ENCODE measurements at places on chromosomes 11 and 22.
A peak's percentile ranks its signal among the peaks of the same experiment; 100 is the strongest.

- DNase-seq, result no peak
Measured at GRCh38 chr11:18312663-18313420, 9.1 kb downstream of the HPS5 start.

GRCh38 chr22:49429066-49429465, 398.6 kb downstream of the BRD1 start:
- DNase-seq, result no peak

- no peak for DNase-seq
Measured at GRCh38 chr11:12287374-12288211, 89.8 kb upstream of the PARVA start.

GRCh38 chr11:864898-865297, 22.2 kb downstream of the TSPAN4 start:
- no peak for DNase-seq

DNA sequence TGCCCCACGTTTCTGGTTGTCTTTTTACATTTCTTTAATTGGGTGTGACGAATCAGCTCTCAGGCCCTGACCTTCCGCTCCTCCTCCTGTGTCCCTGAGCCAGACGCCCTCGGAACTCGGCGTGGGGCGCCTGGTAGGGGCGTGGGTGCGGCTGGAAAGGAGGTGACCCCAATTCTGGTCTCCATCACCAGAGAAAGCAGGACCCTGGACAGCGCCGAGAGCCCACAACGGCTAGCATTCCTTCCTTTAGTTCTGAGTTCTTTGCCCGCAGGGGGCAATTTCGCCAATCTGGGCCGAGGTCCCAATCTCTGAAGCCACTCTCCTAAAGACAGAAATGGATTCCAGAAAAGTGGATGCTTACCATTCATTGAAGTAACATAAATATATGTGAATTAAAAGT, 11.7 kb upstream of the RBMXL2 start:
- no peak for DNase-seq

- no peak for DNase-seq
Measured at GRCh38 chr11:107707215-107707671, 4.6 kb downstream of the SLN start.

- DNase-seq, result no peak
Measured at GRCh38 chr11:115188898-115189278, 315.3 kb downstream of the CADM1 start.

DNA sequence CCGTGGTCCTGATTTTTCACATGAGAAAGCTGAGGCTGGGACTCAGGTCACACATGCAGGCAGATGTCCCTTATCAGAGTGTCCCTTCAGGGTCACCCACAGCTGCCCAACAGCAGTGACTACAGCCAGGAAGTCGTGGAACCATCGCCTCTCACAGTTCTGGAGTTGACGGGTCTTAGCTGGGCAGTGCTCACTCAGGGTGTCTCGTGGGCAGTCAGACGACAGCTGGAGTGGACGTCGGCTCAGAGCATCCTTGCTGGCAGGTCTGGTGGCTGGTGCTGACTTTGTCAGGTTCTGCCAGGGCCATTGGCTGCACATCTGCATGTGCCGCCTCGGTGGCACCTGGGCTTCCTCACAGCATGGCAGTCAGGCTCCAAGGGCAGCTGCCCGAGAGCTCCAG, 35.6 kb upstream of the TH start:
- DNase-seq, result no peak

- DNase-seq, result peak; percentile 30
Measured at GRCh38 chr11:30333405-30333804, 10.5 kb downstream of the ARL14EP start.

- no peak for DNase-seq
Measured at GRCh38 chr11:111574373-111575225, 27.6 kb upstream of the SIK2 start.

DNA sequence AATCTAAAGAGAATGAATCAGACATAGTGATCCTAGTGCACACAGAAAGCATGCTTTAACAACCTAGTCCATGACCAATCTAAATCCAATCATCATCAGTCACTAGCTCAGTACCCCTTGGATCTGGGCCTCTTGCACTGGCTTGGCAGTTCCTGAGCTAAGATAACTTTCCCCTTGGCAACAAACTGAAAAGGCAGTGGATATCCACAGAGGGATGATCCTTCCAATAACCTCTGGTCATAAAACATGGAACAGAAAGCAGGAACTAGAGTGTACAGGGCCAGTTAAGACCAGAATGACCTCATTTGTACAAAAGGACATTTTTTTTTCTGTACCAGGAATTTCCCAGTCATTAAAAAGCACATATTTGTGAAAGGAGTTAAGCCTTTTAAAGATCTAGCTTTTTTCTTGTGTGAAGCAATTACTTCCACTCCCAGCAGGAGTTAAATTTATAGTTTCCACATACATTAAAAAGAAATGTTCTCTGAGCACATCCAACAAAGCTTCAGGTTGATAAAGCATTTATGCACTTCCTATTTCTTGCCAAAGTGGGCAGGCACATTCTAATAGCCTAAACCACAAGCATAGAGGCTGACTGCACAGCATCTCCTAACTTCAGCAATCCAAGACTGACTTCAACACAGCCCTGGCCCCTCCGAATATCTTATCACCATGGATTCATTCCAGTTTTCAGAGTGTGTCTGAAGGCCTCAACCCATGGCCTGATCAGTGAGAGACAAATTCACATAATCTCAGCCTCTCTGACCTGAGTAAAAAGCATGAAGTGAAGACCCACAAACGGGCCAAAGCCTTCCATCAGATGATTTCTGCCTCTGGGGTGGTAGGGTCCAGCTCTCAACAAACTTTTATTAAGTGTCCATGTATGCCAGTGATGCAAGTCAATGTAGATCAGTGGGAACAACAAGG, 29.9 kb downstream of the GUCY1A2 start:
- DNase-seq, result no peak

DNA sequence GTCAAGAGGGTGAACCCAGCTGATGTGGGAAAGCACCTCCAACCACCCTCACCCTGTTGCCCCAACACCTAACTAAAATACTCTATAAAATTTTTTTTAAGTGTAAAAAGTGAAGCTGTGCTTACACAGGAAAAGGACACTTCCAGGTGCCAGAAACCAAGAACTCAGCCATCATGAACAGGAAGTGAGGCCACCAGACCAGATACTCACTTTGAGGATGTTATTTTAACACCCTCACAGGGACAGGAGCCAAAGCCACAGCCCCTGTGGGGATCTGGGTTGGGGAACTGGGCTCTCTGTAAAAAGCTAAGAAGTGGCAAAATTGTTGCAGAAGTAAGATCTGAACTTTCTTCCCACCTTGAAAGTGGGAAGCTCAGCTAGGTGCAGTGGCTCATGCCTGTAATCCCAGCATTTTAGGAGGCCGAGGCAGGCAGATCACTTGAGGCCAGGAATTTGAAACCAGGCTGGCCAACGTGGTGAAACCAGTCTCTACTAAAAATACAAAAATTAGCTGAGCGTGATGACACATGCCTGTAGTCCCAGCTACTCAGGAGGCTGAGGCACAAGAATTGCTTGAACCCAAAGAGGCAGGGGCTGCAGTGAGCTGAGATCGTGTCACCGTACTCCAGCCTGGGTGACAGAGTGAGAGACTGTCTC, 3.8 kb downstream of the RSPH14 start:
- DNase-seq, result peak; percentile 81

Measured in CD4-positive, alpha-beta T cell treated with Interleukin-12 subunit alpha and Interleukin-12 subunit beta, for 1 hour (primary cell).